ENCODE measurements at places on chromosomes 13 and 19.

GRCh38 chr19:8241646-8242045, 32.5 kb downstream of the CERS4 start:
- DNase-seq: no peak

GRCh38 chr13:92823059-92823458, 403.5 kb upstream of the GPC6 start:
- DNase-seq: no peak

DNA sequence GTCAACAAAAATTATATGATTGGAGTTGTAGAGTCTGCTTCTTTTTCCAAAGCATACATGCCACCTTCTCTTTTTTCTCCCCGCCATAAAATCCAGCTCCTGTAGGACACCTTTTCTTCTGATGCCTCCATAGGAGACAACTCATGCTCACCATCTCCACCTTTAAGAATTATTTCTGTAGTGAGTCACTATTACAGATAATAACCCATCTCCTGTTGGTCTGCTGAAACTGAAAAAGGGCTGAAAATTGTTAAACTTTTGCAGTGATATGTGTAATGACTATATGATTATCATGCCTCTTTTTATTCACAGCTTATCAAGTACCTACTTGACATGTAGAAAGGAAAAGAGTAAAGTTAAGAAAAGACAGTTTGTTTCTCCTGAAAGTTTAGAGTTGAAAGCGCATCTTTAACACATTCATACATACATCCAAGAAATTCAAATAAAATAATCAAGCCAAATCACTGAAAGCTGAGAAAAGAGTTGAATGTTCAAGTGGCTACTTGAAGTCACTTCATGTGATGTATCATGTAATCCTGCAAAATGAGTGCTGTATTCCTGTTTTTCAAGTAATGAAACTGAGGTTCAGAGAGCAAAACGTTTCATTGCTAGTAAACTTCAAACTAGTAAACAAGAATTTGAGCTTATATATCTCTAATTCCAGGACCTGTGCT, 35.5 kb upstream of the LPAR6 start:
- DNase-seq: no peak

DNA sequence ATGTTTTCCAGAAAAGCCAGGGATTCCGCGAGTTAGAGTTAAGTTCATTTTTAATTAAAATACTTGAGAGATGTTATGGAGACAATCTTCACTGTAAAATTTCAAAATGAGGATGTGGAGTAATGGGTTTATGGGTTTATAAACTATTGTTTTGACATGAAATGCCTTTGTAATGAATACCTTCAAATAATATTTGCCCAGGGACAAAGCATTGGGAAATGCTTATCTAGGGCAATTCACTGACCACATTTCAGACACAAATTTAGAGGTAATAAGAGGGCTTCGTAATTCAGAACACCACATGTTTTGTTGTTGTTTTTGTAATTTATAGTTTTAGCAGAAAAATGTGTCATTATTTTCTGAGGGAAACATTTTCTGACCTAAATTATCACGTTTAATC, 241.1 kb upstream of the ATXN8OS start:
- DNase-seq: no peak

DNA sequence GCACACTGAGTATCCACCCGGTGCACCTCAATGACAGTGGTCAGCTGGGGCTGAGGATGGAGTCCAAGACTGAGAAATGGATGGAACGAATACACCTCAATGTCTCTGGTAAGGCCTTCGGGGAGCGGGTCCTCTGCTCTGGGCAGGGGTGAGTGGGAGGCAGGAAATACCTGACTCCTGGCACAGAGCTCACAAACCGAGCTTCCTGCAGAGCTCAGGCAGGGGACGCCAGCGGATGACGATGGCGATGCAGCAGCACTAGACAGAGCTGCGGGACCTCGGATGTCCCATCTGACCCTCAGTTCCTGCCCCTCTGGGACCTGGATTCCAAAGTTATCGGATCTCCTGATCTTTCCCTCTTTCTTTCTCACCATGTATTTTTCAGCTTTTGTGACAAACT, 3.8 kb downstream of the CD22 start:
- no peak for DNase-seq

DNA sequence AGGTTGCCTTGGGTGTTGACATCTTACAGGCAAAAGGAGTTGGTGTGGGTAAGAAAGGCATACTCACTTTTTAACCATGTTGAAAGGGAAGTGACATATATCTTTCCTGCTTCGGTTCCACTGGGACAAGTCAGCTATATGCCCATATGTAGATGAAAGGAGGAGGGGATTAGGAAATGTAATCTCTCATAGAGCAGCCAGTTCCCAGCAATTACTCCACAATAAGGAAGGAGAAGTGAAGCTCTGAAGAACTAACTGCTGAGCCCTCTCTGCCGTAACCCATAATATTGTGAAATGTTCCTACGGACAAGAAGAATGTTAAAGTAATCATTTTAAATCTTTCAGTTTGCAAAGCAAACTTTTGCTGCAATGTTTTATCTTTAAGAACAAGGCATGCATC, 82.2 kb downstream of the EDNRB start:
- no peak for DNase-seq

All from neural progenitor cell (in vitro differentiated cells).